ENCODE measurements at places on chromosomes 2 and 18.

DNA sequence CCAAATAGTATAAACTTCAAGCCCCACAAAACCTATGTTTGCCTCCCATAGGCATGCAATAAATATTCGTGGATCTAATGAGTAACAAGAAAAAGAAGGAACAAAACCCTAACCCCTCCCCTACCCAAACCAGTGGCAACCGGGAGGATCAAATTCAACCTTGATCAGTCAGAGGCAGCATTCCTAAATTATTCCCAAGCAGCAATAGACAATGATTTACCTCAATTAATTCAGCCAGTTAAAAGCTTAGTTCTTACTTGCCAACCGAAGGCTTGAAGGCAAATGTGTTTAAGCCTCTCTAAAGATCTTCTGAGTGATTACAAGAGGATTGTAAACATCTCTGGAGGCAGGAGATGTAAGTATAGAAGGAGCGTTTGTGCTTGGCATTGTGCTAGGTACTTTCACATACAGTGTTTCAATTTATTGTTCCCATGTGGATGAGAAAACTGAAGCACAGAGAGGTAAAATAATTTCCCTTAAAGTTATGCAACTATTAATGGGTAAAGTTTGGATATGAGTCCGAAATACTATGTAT, 197.7 kb downstream of the MTX2 start:
- DNase-seq, result no peak

- DNase-seq, result no peak
These were observed 76.5 kb downstream of the CDCA7 start for GRCh38 chr2:173431191-173431590.

DNA sequence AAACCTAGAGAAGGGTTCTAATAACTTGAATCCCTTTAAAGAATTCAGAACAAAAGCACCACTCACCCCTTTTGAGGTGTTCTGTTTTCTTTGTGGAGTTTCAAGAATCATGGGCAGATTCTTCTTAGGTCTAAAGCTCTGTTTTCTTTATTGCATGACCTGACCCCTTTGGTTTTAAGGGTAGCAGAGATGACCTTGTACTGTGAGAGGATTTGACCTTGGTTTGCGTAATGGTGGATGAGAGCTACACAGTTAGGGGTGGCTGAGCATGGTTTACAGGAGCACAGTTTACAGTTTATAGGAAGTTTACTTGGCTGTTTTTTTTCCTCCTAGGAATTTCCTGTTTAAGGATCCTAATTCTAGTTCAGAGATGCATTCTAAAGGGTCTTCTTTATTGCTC, 1095.6 kb upstream of the NRXN1 start:
- DNase-seq, result no peak

GRCh38 chr2:114546531-114546930, 104.1 kb downstream of the DPP10 start:
- DNase-seq, result no peak

DNA sequence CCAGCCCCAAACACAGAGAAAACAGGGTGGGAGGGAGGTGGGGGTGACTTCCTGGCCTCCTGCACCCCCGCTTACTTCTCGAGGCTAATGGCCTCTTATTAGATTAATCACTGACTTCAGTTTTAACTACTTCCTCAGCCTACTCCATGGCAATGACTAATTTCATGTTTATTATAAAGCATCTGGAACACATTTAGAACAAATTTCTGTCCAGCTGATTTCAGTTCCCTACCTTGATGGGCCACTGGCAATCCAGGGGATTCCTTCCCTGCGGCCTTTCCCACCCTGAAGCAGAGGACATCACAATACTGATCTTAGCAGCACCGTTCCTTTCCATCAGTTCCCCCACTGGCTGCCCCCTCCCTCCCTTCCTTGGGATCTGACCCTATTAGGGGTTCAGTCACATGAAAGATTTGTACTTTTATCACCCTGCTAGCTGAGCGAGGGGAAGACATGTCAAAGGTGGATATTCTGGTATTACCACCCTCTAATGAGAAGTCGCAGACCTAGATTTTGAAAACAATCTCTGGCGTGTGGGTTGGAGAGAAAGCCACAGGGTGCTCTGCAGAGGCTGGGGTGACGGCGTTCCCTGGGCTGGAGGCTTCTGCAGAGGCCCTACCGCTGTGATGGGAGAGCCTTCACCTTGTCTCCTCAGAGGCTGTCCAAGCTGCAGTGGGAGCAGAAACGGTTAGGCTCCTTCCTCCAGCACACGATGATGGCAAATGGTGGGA, 67.6 kb downstream of the KIAA2012 start:
- DNase-seq, result no peak

- no peak for DNase-seq
These were observed 26.9 kb downstream of the ACADL start for GRCh38 chr2:210198326-210198725.

- DNase-seq, result peak; percentile 27
These were observed 6.1 kb downstream of the PPP4R1 start for GRCh38 chr18:9608298-9608697.

DNA sequence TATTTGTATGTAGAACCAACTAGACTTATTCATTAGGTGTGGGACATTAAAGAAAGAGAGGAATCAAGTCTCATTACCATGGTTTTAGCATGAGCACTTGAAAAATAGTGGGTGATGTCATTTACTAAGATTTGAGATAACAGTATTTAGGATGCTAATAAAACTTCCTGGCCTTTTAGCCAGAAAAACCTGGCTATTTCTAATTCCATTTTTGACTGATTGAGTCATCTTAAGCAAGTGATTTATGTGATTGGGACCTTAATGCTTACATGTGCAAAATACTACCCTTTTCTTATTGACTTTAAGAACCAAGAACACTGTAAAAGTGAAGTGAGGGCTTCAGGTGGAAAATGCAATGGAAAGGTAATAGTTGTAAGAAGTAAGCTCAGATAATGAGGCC, 196.8 kb upstream of the SESTD1 start:
- no peak for DNase-seq

- DNase-seq, result no peak
These were observed 73.8 kb upstream of the B3GNT7 start for GRCh38 chr2:231321556-231322334.

- DNase-seq, result no peak
These were observed 98.9 kb upstream of the CHRNA1 start for GRCh38 chr2:174863183-174863582.

DNA sequence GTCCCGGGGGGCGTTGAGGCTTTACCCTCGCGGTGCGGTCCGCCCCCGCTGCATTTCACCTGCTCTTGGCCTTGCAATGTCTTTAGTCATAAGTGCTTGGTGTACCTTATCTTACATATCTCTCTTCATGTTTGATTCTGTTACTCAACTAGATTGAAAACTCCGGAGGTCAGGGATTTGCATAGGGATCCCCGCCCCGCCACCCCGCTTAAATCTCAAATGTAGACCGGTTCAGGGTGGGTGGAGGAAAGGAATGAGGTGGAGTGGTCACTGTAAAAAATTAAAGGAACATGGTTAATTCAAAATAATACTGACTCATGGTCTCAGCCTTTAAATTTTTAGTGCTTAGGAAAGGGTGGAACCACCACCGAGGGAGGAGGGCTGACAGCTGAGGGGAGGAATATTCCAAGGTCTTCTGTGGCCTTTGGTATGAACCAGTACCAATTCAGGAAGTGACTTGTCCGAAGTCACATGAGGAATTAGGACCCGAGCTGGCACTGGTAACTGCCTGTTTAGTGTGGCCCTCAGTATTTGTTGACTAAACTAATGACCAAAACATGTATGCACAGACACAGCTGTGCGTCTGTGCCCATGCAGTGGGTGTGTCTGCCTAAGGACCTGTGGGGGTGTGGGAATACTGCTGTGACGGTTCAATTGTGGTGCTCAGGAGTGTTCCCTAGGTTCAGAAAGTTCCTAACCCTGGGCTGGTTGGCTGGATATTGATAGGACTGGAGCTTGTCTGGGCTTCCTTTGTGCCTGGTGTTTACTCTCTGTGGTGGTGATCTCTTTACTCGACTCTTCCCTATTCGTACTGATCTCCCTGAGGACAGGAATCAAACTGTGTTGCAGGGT, 1.0 kb downstream of the PLEKHB2 start:
- DNase-seq, result peak; percentile 16

- DNase-seq, result no peak
These were observed 7.6 kb upstream of the MIB1 start for GRCh38 chr18:21733011-21733410.

- DNase-seq, result peak; percentile 38
These were observed 1.8 kb downstream of the ATP9B start for GRCh38 chr18:79071037-79071436.

GRCh38 chr2:199342334-199342733, 115.4 kb downstream of the SATB2 start:
- DNase-seq, result no peak

DNA sequence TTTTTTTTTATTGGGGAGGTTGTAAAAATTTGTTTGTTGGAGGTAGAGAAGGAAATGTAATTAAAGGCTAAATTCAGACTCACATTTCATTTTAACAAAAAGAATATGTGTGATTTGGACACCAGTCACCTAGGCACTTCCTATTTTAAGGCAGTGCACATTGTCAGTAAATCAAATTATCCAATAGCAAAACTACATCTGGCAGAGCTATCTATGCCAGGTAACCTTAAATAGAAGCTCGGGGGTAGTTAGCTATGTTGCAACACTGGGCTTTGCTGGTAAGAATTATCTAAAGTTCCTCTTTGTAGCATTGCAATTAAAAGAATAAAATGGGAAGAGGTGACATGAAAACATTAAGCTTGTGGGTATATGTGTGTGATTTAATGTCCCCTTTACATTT, 1064.4 kb upstream of the ZEB2 start:
- DNase-seq, result no peak
